Stimulated activated CD4-positive, alpha-beta T cell treated with anti-CD3 and anti-CD28 coated beads, Interleukin-4, amount 100 ng/mL, for 1 hour (primary cell): ENCODE measurements at places on chromosomes 7 and 10.

DNA sequence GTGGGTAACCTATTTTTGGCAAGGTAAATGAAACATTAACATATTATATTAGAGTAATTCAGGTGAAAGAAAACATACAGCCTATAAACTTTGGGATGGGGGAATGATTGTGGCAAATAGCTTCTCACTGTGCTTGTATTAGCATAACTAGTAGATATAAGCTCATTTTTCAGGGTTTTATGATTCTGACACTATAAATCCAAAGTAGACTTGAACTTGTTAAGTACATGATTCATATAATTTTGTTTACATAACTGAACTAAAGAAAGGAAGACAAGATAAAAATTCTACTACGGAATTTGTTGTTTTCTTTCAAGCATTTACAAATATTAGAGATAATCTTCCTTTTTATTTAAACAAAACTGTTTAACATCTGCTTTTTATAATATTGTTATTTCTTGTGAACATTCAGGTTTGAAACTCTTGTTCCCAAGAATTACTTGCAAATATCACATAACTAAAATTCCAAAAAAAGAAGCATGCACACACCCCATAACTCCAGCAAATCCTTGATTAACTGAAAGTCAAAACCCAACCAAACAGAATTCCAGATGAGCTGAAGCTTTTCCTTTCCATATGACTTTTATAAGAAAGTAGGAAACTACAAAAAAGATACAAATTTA is 142.3 kb downstream of the JAZF1 start:
- DNase-seq: no peak

- DNase-seq: no peak
Observed at GRCh38 chr10:122864901-122865300, 14.5 kb downstream of the FAM24B start.

DNA sequence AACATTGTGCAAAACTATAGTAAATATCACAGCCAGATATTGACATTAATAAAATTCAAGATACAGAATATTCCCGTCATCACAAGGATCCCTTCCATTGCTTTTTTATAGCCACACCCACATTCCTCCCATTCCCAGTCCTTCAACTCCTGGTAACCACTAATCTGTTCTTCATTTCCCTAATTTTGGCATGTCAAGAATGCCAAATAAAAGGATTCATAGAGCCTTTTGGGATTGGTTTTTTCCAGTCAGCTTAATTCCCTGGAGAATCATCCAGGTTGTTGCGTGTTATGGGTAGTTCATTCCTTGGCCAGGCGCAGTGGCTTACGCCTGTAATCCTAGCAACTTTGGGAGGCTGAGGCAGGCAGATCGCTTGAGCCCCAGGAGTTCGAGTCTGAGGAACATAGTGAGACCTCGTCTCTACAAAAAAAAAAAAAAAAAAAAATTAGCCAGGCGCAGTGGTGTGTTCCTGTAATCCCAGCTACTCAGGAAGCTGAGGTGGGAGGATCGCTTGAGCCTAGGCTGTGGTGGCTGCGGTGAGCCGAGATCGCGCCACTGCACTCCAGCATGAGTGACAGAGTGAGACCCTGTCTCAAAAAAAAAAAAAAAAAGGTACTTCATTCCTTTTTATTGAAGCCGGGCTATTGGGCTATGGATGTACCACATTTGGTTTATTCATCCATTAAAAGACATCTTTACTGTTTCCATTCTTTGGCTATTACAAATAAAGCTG is 2.7 kb downstream of the OGDH start:
- no peak for DNase-seq

DNA sequence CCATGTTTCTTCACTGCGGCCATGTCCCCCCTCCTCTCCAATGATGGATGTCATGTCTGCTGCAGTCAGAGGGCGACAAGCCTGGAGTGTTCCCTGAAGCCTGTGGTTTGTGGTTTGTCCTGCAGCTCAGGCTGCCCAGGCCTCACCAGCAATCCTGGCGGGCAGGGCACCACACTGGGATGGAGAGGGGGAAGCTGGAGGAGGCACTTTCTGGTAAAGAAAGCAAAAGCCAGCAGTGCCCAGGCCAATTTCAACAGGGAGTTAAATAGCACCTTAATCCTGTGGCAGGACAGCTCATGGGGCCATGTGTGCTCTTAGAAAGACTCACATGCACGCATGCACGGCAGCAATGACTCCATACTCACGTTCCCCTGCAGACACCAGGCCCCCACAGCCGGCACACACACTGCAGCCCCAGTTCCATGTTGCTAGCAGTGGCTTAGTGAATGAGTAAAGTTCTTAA is 158.3 kb downstream of the EGFR start:
- no peak for DNase-seq

GRCh38 chr7:44116789-44117666 is 6.3 kb downstream of the POLD2 start:
- DNase-seq: no peak

DNA sequence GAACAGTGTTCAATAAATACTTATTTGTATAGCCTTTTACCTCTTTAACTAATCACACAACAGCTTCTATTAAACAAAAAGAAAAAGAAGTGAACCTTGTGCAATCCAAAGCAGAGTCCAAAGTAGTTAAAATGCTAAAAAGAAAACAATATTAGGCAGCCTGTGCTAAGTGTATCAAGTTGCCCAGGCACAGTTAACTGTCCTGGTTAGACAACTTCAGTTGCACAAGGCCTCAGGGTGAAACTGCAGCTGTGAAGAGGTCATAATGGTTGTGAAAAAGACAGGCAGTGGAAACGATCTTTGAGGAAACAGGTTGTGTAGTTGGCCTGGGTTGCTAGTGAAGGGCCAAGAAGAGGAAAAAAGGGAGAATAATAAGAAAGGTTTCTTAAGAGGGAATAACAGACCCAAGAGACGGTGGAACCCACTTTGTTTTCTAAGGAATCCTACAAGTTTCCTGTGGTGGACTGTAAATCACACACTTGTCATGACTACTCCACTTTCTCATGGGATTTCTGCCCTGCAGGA is 6.0 kb upstream of the CROT start:
- no peak for DNase-seq

DNA sequence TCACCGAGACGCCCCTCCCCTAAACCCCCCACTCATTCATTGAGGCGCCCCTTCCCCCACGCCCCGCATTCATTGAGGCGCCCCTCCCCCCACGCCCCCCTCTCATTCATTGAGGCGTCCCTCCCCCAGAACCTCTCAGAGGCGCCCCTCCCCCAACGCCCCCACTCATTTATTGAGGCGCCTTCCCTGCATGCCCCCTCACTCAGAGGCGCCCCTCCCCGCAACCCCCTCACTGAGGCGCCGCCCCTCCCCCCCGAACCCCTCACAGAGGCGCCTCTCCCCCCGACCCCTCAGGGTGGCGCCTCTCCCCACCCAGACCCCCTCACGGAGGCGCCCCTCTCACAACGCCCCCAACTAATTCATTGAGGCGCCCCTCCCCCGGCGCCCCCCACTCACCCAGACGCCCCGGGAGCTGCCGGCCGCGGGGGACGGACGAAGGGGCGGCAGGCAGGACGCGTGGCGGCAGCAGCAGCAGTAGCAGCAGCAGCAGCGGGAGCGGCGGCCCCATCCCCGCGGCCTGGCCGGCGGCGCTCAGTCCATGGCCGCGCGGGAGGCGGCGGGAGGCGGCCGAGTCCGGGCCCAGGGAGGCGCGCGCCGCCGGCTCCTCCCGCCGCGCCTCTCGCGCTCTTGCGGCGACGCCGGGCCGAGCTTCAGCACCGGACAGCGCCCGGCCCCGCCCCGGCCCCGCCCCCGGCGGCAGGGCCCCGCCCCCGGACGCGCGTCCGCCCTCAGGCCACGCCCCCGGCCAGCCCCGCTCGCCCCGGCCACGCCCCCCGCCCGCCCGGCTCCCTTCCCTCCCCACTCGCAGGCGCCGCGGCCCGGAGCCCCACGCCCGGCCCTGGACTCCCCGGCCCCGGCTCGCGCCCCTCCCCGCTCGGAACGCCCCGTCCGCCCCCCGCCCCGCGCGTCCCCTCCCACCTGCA is at the start of gene PTPRN2:
Gene PTPRN2, minus strand, starts transcription at position 662 of the 923 bp plus-strand sequence.
- peak; percentile 59 for DNase-seq
